ENCODE measurements at places on chromosomes 12 and 14.

- DNase-seq = no peak
Observed at GRCh38 chr14:23984891-23985602, 3.7 kb upstream of the DHRS4L2 start.

DNA sequence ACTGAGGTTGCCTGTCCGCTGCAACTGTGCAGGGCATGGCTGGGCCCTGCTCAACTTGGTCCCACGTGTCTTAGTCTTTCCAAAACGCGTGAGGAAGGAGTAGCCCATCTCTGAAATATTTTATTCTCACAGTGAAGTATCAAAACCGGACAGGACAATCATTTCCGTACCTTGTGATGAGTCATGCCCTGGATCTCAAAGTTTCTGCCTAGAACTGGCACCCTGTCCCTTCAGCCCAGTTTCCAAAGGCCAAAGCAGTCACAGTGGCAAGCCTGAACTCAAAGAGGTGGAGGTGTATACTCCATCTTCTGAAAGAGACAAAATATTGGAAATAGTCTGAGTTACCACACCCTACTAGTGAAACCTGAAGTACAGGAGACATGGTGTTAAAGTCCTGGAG lies 28.5 kb upstream of the SRGAP1 start:
- no peak for DNase-seq

DNA sequence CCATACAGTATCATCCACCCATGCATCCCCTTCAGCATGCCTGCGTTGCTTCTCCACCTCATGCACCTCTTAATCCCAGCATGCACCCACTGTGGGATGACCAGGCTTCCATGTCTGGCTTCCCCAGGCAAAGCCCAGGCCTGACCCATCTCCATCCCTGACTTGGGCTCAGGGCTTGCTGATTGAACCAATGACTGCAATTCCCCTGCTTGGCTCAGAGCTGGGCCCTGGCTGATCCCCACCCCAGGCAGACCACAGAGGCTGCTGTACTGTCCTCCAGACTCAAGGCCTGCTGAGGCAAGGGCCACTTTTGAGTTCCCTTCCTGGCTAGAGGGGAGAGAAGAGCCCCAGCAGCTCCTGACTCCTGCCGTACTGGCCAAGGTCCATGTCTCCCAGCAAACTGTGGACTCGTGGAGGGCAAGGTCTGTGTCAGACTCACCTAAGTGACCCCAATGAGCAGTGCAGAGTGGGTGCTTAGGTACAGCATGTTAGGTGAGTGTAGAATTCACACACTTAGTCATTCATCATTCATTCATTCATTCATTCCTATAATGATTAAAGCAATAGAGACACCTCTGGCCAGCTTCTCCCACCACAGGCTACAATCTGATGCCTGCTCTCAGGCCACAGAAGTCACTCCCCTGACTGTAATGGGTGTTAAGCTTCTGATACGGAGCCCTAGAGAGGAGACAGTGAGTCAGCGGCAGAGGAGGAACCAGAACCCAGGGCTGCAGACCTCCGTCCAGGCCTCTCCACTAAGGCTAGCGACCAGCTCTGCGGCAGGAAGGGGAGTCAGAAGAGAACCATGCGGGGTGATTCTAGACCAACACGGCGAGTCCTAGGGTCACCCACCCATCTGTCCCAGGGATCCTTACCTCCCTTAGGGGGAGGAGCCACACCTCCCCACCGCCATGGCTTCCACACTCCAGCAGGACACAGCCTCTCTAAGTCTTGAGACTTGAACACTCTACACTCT lies 2.9 kb downstream of the BEGAIN start:
- DNase-seq = no peak

GRCh38 chr12:103494734-103495468 lies 867 bp downstream of the C12orf42 start:
- DNase-seq = no peak

- DNase-seq = no peak
Observed at GRCh38 chr14:80615831-80616230, 325.7 kb downstream of the CEP128 start.

DNA sequence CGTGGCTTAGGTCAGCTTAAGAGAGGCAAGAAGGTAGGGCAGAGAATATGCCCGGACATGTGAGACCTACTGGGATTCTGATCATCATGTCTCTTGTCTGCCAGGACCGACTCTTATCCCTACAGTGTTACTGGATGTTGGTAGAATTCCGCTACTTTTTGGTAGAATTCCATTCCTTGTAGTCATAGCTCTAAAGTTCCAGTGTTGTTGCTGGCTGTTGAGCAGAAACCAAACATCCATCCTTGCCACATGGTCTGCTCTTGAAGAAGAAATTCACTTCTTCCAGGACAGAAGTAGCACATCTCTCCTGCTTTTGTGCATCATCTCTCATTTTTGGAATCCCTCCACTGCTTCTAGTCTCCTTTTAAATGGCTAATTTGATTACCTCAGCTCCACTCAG lies 453.7 kb downstream of the RPL10L start:
- DNase-seq = no peak

DNA sequence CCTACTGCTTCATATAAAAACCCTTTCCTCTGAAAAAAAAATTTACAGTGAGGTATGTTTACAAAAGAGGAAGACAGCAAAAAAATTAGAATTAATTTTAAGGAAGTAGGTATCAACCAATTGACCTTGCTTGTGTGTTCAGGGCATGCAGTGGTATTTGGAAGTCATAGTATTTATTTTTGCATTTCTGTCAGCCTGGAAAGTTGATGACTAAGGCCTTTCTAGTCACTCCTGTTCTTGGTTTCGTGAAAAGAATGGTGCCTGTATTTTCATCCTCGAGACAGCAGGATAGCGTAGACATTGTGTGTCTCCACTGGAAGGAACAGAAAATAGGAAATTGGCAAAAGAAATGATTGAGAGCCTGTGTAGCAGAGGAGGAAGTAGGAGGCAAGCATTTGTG lies 24.5 kb downstream of the SLC16A7 start:
- no peak for DNase-seq

DNA sequence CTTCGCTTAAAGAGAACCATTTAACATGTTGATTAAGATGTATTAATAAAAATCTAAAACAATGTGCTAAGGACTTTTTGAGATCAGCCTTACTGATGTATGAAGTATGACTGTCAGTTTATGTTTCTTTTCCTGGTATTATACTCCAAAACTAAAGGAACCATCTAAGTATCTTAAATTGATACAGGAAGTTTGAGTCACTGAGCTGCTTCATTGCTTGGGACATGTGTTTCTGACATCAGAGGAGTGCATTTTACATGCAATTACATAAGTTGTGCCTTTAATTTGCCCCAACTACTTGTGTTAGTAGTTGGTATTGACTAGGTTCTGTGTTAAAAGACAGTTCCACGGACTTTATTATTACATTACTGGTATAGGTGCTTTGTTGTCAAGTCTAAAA lies 50.9 kb downstream of the PROX2 start:
- no peak for DNase-seq

DNA sequence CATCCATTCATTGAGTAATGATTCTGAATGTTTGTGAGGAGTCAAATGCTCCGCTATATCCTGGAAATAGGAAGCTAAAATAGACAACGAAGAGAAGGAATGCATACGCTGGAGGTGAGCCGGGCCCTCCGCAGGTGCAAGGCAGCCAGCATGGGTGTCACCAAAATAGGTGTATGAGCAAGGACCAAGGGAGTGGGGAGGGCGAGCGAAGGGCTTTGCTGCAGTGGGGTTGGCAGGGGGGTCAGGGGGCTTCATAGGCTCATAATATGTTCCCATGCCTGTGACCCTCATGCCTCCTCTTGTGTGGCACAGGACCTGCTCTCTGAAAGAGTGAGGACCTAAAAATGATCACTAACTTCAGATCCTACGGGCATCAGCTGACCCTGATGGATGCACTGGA lies 73.0 kb downstream of the PRMT8 start:
- no peak for DNase-seq

DNA sequence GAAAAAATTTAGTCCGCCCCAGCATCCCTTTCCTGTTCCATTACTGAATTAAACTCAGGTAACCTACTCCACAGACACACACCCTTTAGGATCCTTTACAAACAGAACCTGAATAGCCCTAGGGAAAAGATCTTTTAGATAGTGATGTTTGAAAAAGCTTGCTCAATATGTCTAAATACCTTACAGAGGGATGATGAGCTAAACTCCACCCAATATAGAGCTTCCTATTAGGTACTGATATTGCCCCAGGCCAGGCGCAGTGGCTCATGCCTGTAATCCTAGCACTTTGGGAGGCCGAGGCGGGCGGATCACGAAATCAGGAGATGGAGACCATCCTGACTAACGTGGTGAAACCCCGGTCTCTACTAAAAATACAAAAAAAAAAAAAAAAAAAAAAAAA lies 50.1 kb downstream of the FERMT2 start:
- DNase-seq = no peak

DNA sequence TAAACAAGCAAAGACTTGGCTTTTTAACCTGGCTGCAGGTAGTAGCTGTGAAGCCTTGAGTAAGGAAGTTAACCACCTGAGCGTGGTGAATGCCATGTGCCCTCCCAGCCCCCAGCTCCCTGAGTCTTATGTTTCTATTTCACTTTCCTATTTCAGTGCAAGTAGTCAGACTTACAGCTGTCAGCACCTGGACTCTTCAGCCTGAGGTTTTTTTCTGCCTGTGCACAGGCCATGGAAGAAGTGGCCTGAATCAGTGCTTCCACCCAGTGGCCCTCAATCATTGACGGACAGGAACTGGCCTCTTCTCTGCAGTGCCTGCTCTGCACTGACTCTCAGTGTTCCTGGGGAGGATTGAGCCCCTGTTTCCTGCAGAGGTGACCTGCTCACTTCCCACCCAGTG lies 796.4 kb downstream of the MED13L start:
- DNase-seq = no peak

Data from ureter (tissue), 1 donor.